ENCODE measurements at places on chromosomes 2 and 18.

DNA sequence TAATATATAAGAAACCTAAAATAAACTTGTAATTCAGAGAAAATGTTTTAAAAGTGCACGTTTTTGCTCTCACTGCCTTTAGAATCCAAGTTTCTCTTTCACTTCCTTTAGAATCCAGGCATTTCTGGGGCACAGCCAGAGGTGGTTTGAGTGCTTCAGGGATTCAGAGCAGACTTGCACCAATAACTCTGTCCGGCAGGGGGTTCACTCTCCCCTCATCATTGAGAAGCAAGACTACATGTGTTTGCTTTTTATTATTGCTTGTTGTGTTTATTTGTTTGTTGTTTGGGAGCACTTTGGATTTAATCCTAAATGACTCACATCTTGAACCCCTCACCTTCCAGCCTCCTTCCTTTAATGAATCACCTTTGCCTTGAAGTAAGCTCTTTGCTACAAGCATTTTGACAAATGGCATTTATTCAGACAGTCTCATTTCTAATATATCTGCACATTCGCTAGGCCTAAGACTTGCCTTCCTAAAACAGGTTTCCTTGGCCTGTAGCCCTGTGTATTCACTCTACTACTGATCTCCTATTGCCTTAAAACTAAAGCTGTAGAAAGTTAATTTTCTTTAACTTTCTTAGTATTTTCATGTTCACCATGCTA, 233.5 kb upstream of the ATP5MC3 start:
- no peak for DNase-seq

DNA sequence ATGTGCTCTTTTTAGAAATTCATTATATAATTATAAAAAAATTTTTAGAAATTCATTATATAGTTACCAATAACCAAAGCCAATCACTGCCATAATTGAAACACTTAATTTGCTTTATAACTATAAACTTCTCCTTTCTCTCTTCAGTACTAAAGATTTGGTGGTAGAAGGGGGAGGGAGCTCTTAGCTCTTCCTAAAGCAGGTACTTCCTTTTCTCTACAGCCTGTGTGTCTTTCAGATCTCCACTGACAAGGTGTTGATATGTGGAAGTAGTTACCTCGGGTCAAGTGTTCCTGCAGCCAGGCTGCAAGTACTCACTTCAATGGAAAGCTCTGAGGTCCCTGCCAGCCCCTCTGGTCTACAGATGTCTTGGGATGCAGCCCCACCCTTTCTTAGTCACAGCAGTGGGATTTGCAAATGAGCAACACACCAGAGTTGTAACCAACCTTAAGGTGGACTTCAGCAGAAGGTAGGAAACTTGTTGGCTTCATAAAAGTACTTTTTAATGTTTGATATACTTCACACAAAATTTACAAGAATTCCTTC, 690.0 kb downstream of the ARHGAP15 start:
- no peak for DNase-seq

GRCh38 chr2:135832891-135833290, 4.1 kb downstream of the LCT start:
- DNase-seq = no peak

- DNase-seq = no peak
Measured at GRCh38 chr2:197383825-197384224, 51.0 kb downstream of the SF3B1 start.

DNA sequence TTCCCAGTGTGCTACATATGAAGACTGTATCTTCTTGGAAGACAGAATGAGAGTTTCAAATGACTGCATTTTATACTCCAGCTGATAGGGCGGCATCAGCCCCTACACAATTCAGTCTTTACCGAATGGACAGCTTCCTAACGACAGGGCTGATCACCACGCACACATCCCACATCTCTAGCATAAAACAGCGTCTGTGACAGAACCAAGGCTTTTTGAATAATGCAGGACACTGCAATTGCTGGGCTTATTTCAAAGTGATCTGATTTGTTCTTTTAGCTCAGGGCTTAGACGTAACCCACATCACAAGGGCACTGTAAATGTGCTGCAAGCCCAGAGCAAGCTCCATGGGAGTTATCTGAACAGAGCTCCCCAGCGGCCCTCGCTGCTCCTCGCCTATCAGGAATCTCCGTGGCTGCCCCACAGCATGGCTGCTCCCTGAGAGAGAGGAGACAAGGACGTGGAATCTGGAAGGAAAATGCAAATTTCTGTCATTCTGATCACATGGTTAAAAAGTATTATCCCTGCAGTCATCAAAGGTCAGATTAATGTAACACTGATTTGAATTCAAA, 158.5 kb upstream of the ALKAL2 start:
- no peak for DNase-seq

DNA sequence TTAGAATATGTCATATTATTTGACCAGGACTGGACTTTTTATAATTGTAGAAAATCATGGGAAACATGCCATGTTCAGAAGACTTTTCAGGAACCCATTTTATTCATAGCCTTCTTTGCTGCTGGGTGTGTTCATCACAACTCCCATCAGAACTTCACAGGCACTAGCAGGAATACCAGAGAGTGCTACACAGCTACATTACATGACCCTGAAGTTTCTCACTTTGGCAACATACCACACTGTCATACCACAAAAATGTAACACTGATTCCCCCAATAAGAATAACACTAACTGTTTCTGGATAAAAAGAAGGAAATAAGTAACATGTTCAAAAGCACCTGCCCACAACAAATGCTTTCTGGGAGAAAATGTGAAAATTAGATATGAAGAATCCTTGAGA, 405.4 kb downstream of the CDH2 start:
- DNase-seq = no peak

DNA sequence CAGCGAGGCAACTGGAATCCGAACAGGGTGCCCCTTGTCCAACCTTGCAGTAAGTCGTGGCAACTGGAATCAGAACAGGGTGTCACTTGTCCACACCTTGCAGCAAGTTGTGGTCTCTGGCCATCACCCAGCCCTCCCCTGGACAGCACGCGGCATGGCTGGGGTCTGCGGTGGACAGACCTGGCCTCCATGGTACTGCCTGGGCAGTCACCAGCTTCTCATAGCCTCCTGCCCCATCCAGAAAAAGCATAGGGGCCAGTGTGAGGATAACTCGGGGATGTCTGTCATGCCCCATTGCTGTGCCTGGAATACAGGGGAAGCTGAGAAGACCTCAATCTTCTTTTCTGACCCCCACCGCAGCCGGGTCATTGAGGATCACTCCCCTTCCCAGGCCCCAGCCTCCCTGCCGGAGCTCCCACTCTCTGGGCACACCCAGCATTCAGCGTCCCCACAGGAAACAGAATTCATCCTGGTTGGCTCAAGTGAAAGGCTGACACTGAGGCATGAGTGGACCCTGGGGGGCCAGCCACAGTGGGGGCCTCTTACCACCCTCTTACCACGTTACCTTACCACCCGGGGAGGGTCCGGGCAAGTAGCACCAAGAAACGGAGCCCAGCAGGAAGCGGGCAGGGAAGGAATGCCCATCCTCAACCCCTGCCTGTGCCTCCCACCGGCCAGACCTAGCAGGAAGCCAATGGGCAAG, 68.0 kb upstream of the RAB6C start:
- no peak for DNase-seq

- DNase-seq = no peak
Measured at GRCh38 chr18:10530002-10530401, 4.2 kb downstream of the NAPG start.

DNA sequence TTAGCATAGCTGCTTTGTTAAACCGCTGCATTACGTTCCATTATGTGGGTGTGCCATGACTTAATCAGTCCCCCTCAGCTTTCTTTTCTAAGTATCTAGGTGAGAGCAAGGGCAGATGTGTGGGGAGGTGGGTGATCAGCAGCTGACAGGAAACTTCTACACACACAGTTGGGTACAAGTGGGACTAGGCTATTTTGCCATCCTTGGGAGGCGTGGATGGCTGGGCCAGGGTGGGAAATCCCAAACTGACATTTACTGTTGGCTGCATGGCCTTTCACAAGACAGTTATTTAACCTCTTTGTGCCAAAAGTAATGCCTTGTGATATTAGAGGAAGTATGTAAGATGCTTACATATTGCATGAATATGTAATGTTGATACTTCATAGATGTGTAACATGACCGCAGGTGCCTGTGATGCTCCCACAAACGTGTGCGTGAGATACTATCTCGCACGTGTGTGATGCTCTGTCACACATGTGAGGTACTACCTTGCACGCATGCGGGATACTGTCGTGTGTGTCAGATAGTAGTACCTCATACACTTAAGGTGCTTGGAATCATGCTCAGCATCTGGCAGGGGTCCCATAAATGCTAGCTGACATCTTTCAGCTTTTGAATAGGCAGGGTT, 314.5 kb downstream of the PRKCE start:
- DNase-seq = no peak
